Frontal cortex (tissue), 4 donors: ENCODE measurements at places on chromosomes 12 and 14.

- DNase-seq = no peak
Measured at GRCh38 chr14:52013984-52014600, 24.7 kb downstream of the RTRAF start.

- DNase-seq = no peak
Measured at GRCh38 chr14:75315144-75315543, 36.5 kb downstream of the FOS start.

DNA sequence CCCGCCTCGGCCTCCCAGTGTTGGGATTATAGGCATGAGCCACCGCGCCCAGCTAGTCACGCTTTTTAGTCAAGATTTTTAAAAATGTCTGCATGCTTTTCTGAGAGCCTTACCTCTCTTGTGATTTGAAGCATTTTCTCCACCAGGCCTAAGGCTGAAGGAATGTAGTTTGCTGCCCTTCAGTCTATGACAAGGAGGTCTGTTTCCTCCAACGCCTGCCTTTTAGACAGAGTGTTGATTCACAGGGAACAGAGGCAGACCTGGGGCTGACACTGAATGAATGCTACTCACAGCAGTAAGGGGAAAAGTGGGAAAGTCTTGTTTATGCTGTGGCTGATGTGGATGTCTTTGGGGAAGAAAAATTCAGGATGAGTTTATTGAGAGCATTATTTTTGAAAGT lies 27.2 kb upstream of the MDM2 start:
- DNase-seq = no peak

DNA sequence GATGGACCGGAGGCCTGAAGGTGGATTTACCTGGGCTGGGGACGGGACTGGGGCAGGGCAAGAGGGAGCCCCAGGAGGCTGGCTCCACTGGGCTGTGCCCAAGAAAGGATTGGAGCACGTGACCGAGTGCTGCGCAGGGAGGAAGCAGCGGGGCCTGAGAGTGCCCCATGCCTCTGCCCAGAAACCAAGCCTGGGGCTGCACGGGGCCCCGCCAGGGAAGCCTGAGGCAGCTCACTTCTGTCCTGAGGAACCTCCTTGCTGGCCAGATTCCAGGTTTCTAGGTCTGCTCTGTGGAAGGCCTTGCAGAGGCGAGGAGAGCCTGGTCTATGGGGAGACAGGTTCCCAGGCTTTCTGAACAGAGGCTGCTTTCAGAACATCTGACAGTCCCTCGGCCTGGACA lies 10.4 kb downstream of the NGB start:
- no peak for DNase-seq

DNA sequence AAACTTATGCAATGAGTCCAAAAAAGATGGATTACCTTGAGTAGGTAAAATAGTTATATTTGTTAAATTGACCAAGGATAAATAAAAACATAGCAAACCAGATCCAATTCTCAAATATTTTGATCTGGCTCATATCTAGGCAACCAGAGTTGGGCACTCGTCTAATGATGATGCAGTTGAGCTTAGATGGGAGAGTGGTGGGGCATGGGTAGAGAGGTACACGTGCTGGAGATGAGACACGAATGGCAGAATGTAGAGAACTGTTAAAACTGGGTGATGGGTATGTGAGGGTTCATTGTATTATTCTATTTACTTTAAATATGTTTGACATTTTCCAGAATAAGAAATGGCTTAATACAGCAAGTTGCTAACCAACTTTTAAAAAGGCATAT lies 7.6 kb upstream of the RNF34 start:
- DNase-seq = no peak

DNA sequence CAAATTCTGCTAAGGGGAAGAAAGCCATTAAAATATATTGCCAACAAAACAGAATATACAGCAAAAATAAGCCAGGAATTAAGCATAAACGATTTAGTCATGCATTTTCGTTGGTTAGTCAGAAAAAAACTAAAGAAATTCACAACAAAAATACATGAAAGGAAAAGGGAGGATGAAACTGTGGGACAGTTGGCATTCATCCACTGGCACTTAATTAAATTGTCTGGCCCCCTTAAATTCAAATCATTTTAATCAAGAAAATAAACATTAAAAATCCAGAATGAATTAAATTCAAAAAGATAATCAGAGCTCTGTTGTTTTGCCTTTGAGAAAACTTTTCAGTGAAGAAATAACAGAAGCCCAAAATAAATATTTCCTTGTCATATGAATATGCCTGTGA lies 264.6 kb upstream of the TMTC1 start:
- DNase-seq = no peak

GRCh38 chr12:106115440-106115839 lies 23.3 kb downstream of the NUAK1 start:
- DNase-seq = no peak

DNA sequence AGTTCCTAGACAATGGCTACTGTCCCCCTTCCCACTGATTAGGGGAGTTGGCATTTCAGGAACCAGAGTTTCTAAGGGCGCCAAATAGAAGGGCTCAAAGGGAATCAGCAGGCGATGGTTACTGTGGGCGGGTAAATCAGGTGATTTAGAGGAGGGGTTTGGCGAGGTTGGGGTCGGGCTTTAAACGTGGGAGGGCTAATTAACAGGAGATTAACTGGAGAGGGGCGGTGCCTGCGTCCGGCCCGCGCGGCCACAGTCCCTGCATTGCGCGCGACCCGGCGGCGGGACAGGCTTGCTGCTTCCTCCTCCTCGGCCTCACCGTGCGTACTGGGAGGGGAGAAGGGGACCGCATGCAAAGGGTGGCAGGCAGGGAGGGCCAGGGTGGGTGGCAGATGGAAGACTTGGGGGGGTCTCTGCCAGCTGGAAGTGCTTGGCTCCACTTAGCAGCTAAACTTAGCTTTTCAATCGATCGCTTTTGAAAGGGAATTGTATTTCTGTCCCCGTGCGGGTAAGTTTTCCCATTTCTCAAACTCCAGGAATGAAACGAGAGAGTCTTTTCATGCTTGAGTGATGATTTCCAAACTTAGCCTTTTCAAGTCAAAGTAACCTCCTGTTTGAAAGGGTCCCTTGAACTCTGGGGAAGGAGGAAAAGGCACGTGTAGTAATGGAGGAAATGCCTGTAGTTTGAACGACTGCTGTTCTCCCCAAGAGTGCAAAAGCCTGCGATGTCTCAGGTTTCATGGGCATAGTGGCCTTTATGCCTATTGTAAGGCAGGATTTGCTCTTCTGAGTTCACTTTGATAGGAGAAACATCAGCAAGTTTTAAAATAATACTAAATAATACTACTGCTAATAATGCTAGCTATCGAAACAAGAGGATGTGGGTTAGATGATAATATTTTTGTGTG lies at the start of gene MGST1:
Gene MGST1 (plus strand): TSS at position 255 of the 908 bp plus-strand sequence. CDS start 6,608 bp downstream, outside the sequence.
- DNase-seq = no peak

- DNase-seq = no peak
Measured at GRCh38 chr12:10554228-10554755, 48.6 kb downstream of the EIF2S3B start.

- DNase-seq = no peak
Measured at GRCh38 chr12:92089559-92089958, 56.1 kb downstream of the BTG1 start.

DNA sequence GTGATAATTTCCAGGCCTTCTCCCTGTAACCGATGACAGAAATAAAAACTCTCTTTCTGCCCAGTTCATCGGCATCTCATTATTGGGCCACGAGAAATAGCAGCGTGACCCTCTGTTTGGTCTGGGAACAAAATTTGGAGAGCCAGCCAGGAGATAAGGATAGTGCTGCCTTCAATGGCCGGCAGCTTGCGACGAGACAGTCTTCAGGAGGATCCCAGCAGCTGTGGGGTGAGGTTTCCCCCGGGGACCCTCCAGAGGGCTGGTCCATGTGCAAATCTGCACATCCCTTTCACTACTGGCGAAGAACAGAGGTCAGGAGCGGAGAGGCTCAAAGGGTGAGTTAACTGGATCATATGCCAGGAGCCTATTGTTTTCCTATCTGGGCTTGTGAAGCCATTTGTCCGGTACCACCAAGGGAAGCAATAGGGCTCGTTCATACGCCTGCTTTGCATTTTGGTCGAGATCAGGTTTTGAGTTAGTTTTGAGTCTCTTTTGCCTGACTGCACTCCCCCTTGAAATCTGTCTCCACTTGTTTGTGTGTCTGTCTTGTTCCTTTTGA lies 4.8 kb downstream of the SLC39A2 start:
- no peak for DNase-seq

- no peak for DNase-seq
Measured at GRCh38 chr12:87344699-87345098, 684.5 kb downstream of the C12orf50 start.

DNA sequence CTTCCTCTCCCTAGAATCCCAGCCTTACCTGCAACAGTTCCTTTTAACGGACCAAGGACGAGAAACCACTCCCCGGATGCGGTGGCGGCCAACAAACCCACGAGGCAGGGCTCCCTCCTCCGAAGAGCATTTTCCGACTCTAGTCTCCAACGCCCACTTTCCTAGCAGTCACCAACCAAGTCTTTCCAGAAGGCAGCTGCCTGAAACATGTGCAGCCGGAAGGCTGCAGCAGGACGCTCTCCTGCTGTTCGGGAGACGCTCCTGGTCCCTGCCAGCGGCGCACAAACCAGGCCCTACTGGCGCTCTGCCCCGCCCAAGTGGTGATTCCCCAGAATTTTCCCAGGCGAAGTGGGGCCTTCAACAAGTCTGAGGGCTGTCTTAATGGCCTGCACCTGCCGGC lies 21.1 kb upstream of the ADAM20 start:
- DNase-seq = no peak

- no peak for DNase-seq
Measured at GRCh38 chr14:86237733-86238132, 707.8 kb downstream of the FLRT2 start.

- DNase-seq = no peak
Measured at GRCh38 chr14:86464341-86464740, 934.4 kb downstream of the FLRT2 start.
